ENCODE measurements at places on chromosomes 6 and 20.

GRCh38 chr20:8246153-8246552, 114.1 kb downstream of the PLCB1 start:
- DNase-seq, result no peak

- peak; percentile 54 for DNase-seq
These were observed 20.6 kb upstream of the ARHGAP18 start for GRCh38 chr6:129730477-129731165.

GRCh38 chr6:68728159-68728979, 93.3 kb downstream of the ADGRB3 start:
- no peak for DNase-seq

DNA sequence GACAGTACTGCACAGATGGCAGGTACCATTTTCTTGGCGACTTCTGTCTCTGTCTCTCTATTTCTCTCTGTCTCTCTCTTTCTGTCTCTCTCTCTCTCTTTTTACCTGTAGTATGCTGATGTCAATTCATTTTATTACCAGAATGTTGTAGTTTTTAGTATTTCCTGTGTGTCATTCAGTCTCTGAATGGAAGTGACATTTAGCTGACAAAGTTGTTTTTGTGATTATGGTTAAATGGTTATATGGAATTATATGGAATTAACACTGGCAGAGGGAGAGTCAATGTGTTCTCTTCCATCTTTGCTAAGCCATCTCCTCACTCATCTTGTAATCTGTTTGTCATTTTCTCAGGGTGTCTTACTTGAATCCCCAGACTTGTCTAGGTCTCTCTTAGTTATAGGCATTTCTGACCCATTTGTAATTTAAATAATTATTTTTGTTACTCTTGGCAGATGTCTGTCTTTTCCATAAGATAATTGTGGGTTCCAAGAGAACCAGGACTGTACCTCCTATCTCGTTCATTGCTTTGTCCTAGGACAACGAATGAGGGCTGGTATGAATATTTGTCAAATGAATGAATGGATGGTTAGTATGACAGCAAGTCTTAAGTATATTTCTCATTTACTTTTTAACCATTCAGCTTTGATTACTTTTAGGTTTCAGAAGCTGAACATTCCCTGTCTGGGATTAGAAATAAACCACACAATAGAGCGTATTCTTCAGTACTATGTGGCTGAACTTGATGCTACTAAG, 64.4 kb downstream of the DNAH8 start:
- DNase-seq, result no peak

DNA sequence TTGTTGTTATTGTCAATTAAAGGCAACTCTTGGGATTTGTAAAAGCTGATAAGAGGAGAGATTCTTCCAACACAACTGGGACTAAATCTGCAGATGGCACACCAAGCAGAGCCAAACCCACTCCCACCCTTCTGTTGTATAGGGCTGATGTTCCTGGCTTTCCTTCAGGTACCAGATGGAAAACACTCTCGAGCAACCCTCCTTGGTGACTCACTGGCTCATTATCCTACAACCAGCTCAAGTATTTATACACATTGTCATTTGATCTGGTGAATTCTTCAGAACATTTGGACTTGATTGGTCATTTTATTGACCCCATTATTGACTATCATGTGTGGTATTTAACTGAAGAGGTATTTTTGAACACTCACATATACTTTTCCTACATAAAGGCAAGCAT, 190.3 kb upstream of the PCSK2 start:
- no peak for DNase-seq

DNA sequence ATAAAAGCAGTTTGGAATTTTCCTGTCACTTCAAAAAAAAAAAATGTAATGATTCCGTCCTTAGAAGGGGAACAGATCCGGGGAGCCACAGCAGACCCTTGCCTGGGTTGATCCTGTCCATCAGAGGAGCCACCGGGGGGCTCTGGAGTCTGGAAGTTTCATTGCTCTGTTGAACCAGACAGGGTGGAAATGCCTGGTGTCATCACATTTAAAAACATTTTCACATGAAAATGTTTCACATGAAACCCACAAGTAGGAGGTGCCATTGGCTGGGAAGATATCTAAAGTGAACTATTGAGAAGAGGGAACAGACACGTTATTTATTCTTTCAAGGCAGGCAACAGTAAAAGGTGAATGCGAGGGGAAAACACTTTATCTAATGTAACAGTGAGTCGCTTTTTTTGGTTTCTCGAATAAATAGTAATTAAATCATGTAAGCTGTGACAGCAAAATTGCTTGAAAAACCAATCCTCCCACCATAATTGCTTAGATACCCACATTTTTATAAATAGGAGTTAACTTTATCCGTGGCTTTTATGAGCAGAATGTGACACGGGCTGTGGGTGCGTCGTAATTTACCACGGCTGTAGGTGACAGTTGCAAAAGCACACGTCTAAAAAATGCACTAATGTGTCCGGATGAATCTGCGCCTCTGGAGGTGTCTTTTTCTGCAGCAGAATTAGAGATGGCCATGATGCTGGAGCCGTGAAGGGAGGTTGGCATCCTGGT, 323.4 kb downstream of the TAF4 start:
- DNase-seq, result no peak

GRCh38 chr6:130293800-130294199, 71.0 kb upstream of the SAMD3 start:
- DNase-seq, result peak; percentile 31

GRCh38 chr6:113481910-113482309, 375.2 kb upstream of the MARCKS start:
- DNase-seq, result no peak

All from LHCN-M2 (cell line).